Endodermal cell (in vitro differentiated cells): ENCODE measurements at places on chromosomes 5 and 9. TPM values are rescaled to one million over a fixed set of nuclear protein-coding genes. Genes with fewer than 3 reads are reported as not detected.

- no peaks in the 10 kb centered on the region for H3K36me3 ChIP-seq
- no peak for DNase-seq
- H3K27me3 ChIP-seq = no peaks in the 10 kb centered on the region
- H3K4me3 ChIP-seq = peak overlapping the region; percentile 47
- peaks cover 37% of the 10 kb centered on the region for H3K4me1 ChIP-seq
- no peak overlapping the region for H3K27ac ChIP-seq
Measured at GRCh38 chr5:152465140-152465539, 60.1 kb upstream of the NMUR2 start.

DNA sequence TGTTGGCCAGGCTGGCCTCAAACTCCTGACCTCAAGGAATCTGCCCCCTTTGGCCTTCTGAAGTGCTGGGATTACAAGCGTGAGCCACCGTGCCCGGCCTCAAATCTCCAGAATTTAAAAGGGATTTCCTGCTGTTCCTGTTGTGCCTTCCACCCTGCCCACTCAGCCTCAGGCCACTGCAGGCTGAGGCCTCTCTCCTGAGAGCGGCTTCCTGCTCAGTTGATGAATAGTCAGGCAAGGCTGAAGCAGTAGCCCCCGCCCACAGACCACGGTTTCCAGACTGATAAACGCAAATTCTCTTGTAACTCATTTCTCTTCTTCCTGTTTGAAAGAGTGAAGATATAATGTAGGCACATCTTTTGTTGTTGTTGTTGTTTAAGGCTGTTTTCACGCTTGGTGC is 127.0 kb upstream of the PLCXD3 start:
- DNase-seq = peak; percentile 64
- H3K27ac ChIP-seq = no peak overlapping the region
- no peaks in the 10 kb centered on the region for H3K36me3 ChIP-seq
- peaks cover 2% of the 10 kb centered on the region for H3K4me1 ChIP-seq
- H3K4me3 ChIP-seq = no peak overlapping the region

DNA sequence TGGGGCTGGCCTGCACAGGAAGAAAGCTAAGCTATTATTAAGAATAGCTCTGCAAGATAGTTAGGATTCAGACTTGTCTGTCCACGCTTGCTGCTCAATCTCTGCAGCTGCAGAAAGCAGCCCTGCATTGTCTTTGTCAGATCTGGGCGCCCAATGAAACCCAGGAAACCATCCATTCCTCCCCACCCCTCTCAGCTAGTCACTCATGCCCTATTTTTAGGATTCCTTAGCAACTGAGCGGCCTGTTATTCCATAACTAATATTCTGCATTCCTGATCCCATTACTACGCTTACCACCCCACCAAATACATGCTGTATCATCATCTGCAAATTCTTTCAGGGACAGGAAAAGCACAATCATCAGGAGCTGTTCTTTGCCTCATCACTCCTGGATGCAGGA is 52.9 kb upstream of the APC start:
- H3K27ac ChIP-seq = peak overlapping the region; percentile 50
- peaks cover 3% of the 10 kb centered on the region for H3K4me1 ChIP-seq
- no peaks in the 10 kb centered on the region for H3K36me3 ChIP-seq
- H3K4me3 ChIP-seq = no peak overlapping the region
- no peaks in the 10 kb centered on the region for H3K27me3 ChIP-seq

DNA sequence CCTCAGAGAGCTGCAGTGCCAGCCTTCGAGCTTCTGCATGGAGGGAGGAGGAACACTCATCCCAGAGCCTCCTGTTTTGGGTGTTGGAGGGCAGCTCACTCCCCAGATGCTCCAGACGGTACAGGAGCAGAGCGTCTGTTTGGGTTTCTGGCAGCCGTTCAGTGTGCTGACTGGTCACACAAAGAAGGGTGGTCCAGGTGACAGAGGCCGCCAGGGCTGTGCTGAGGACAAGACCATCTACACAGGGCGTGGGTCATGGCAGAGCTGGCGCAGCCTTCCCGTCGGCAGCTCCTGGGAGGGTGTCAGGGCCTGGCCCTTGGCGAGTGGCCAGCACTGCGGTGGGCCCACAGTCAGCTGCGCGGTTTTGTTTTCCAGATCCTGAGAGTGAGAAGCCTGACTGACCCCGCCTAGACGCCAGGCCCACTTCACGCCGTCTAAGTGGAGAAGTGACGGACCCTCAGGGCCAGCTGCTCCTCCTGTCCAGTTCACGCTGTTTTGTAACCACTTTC is 131.4 kb upstream of the FAM120A start:
- no peaks in the 10 kb centered on the region for H3K4me1 ChIP-seq
- no peaks in the 10 kb centered on the region for H3K27me3 ChIP-seq
- no peaks in the 10 kb centered on the region for H3K36me3 ChIP-seq
- DNase-seq = no peak

DNA sequence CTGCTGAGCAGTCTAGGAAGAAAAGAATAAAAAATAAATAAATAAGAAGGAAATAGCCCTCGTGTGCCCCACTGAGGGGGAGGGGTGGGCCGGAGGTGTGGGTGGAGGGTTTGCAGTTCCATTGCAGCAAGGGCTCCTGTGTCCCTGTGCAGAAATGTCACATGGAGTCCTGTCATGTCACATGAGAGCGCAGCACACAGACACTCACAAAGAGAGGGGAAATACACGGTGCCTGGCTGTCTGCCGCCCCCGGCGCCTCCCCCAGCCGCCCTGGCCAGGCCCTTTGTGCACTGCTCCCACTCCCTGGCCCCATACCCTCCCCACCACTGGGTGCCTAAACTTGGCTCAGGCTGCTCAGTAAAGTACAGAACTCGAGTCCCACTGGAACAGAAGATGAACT is 55.6 kb upstream of the SPTLC1 start:
- no peak overlapping the region for H3K27ac ChIP-seq
- no peak for DNase-seq
- no peak overlapping the region for H3K4me3 ChIP-seq
- no peaks in the 10 kb centered on the region for H3K4me1 ChIP-seq
- no peaks in the 10 kb centered on the region for H3K27me3 ChIP-seq
- H3K36me3 ChIP-seq = no peaks in the 10 kb centered on the region

DNA sequence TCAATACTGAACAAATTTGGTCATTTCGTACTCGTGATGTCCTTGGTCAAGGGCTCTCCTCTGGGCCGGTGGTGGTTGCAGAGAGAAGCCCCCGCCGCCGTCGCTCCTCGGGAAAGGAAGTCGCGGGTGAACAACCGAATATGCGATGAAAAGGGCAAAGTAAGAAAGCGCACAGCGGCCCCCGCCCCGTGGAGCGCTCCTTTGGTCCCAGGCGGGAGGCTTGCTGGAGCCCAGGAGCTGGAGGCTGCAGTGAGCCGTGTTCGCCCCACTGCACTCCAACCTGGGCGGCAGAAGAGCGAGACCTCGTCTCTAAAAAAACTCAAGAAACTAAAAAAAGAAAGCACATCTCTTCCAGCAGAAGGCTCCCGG is 108.4 kb upstream of the LARP1 start:
- H3K4me3 ChIP-seq = no peak overlapping the region
- H3K27ac ChIP-seq = no peak overlapping the region
- H3K27me3 ChIP-seq = no peaks in the 10 kb centered on the region
- DNase-seq = no peak
- H3K36me3 ChIP-seq = no peaks in the 10 kb centered on the region

DNA sequence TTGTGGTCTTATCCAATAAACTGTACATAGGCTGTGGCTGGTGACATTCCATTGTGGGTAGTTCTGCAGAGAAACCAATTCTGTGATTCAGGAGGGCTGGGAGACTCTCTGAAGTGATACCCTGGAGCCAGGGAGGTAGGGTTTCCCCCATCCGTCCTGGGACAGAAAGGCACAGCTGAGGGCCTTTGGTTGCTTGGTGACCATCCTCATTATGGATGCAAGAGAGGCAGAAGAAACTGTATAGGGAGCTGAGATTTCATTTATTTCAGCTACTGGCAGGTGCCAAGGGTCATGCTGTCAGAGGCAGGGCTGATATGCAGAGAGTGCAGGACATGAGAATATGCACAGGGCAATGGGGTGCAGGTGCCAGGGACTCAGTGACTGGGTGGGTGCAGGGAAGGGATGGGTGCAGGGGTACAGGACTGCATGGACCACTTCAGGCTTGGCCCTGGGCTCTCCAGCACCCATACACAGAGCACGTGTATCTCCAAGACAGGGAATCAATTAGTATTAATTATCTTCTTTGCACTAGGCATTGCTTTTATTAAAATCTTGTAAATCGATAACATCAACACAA is 236.5 kb downstream of the ICE1 start:
- H3K27ac ChIP-seq = no peak overlapping the region
- H3K4me3 ChIP-seq = no peak overlapping the region
- no peaks in the 10 kb centered on the region for H3K36me3 ChIP-seq

GRCh38 chr5:173246511-173246910 is 11.5 kb upstream of the NKX2-5 start:
- H3K27ac ChIP-seq = no peak overlapping the region
- peaks cover 9% of the 10 kb centered on the region for H3K4me1 ChIP-seq
- peaks cover 100% of the 10 kb centered on the region for H3K27me3 ChIP-seq
- H3K4me3 ChIP-seq = no peak overlapping the region

The DOCK2 gene
- 2.1 and 3.9 TPM in 2 replicates for total RNA-seq

The SOX30 gene
- total RNA-seq = 0.23 TPM in 1 of 3 replicates, not detected in the others

The SH3TC2 gene
- 0.66 and 0.75 TPM in 2 replicates for total RNA-seq
